ENCODE measurements at places on chromosomes 3 and 15. TPM values are rescaled to one million over a fixed set of nuclear protein-coding genes. Genes with fewer than 3 reads are reported as not detected.

DNA sequence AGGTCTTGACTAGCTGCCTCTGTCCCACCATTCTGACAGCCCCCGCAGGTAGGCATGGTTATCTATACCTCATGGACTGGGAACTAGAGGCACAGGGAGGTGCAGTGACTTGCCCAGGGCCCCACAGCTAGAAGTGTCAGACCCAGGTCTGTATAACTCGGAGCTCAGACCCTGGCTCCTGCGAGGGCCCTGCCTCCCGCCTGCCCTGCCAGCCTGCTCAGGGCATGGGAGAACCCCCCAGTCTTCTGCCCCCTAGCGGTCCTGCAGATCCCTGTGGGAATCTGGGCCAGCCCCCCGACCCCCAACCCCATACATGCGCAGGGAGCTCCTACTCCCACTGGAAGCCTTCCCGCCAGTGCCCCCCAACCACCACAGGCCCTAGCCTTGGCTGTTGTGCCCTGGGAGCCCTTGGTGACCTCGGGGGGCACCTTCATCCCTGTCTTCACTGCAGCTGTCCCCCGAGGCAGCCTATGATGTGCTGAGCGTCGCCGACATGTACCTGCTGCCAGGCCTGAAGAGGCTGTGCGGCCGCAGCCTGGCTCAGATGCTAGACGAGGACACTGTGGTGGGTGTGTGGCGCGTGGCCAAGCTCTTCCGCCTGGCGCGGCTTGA lies 6.9 kb downstream of the ABTB1 start:
- no peak overlapping the region for H3K27ac ChIP-seq
- H3K4me1 ChIP-seq = no peaks in the 10 kb centered on the region
- H3K36me3 ChIP-seq = no peaks in the 10 kb centered on the region
- H3K27me3 ChIP-seq = no peaks in the 10 kb centered on the region
- H3K4me3 ChIP-seq = no peak overlapping the region

The CMSS1 gene
- 14.4 TPM for total RNA-seq

DNA sequence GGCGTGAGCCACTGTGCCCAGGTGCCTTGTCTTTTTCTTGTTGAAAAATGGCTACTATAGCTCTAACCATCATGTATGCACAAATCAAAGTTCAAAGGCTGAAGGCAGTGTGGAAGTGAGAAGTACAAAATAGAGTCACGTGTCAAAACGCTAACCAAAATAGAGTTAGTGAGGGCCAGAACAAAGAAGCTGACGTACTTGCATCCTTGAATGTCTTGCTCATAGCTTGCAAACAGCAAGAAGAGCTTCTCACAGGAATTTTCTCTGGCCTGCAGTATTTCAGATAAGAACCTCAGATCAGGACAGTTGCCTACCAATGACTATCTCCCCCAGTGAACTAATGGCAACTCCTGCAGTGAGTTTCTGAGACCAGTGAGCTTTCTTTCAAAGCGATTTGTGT lies 713.5 kb downstream of the GRM7 start:
- H3K36me3 ChIP-seq = no peaks in the 10 kb centered on the region
- no peaks in the 10 kb centered on the region for H3K27me3 ChIP-seq
- no peak overlapping the region for H3K27ac ChIP-seq
- H3K4me1 ChIP-seq = no peaks in the 10 kb centered on the region
- H3K4me3 ChIP-seq = no peak overlapping the region

DNA sequence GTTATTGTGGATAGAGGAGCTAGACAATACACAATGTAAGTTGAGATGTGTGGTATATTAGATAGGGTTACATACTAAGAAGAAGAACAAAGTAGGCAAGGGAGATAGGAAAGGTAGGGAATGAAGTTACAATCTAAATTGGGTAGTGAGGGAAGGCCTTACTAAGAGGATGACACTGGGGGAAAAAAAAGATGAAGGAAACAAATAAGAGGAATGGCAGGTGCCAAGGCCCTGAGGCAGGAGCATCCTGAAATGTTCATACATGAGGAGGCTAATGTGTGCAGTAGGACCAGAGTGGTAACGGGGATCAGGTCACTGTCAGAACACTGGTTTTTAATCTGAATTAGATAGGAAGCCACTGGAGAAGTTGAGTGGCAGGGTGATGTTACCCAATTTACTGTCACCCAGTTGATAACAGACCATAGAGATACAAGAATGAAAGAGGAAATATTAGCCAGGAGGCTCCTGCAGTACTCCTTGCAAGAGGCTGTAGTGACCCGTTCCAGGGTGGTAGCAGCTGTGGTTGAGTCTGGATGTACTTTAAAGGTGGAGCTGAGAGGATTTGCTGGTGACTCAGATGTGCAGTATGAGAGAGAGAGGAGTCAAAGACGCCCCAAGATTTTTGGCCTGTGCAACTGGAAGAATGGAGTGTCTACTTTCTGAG lies 14.4 kb downstream of the RTP1 start:
- DNase-seq = no peak
- H3K4me3 ChIP-seq = no peak overlapping the region
- H3K27ac ChIP-seq = no peak overlapping the region

GRCh38 chr3:108394016-108394415 lies 97.7 kb downstream of the HHLA2 start:
- H3K4me1 ChIP-seq = no peaks in the 10 kb centered on the region
- no peaks in the 10 kb centered on the region for H3K36me3 ChIP-seq
- no peak for DNase-seq
- H3K4me3 ChIP-seq = no peak overlapping the region
- H3K27ac ChIP-seq = no peak overlapping the region
- H3K27me3 ChIP-seq = no peaks in the 10 kb centered on the region

The PAQR5 gene
- 9.4 TPM for total RNA-seq

The FSIP1 gene
- 0.37 TPM for total RNA-seq

- DNase-seq = peak; percentile 2
- H3K4me3 ChIP-seq = no peak overlapping the region
- H3K27ac ChIP-seq = no peak overlapping the region
- no peaks in the 10 kb centered on the region for H3K36me3 ChIP-seq
- H3K4me1 ChIP-seq = no peaks in the 10 kb centered on the region
Measured at GRCh38 chr15:25169318-25169717, 214.5 kb downstream of the SNRPN start.
